Hematopoietic multipotent progenitor cell (in vitro differentiated cells): ENCODE measurements at places on chromosomes 1 and 21.

GRCh38 chr1:6612641-6613360 is 730 bp upstream of the PHF13 start:
- no peak for DNase-seq

- no peak for DNase-seq
These were observed 182.5 kb downstream of the ADSS2 start for GRCh38 chr1:244269169-244269568.

DNA sequence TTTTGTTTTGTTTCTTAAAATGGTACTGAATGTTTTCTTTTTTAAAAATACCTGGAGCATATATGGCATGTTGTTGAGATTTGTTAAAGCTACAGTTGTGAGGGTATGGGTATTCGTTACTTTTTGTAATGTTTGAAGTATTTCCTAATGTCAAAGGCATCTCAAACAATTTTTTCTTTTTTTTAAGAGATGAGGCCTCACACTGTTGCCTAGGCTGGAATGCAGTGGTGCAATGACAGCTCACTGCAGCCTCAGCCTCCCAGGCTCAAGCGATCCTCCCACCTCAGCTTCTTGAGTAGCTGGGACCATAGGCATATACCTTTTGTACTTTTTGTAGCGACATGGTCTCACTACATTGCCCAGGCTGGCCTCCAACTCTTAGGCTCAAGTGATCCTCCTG is 16.1 kb downstream of the CLCN6 start:
- no peak for DNase-seq

DNA sequence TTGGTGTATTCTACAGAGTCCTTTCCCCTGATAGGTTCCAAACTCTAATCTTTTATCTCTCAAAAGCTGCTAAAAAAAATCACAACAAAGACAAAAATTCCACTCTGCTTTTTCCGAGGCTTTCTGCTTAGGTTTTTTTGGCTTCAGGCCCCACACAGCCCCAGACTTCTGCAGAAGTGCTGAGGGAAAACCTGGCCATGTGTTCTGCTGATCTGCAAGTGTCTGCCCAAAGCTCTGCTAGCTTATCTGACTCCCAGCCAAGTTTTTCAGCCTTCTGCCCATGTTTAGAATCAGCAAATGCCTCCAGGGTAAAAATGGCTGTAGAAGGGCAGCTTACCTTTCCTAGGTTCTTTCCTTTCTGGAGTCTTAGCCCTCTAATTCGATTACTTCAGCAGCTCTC is 28.4 kb downstream of the DISP3 start:
- DNase-seq: no peak

DNA sequence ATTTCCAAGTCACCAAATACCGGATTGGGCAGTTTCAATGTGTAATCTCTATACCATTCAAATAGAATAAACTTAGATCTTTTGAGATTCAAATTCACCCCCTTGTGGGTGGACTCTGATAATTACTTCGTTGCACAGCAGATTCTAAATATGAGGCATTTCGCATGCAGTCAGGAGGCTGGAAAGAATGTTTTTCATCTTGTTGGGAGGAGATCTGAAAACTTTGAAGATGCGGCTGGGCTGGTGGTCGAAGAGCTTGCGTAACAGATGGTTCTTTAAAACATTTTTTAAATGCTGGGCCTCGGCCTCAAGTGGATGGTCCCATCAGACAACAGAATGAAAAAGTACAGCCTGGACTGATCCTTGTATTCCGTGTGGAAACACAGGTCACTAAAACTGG is 10.4 kb downstream of the NR5A2 start:
- DNase-seq: no peak

DNA sequence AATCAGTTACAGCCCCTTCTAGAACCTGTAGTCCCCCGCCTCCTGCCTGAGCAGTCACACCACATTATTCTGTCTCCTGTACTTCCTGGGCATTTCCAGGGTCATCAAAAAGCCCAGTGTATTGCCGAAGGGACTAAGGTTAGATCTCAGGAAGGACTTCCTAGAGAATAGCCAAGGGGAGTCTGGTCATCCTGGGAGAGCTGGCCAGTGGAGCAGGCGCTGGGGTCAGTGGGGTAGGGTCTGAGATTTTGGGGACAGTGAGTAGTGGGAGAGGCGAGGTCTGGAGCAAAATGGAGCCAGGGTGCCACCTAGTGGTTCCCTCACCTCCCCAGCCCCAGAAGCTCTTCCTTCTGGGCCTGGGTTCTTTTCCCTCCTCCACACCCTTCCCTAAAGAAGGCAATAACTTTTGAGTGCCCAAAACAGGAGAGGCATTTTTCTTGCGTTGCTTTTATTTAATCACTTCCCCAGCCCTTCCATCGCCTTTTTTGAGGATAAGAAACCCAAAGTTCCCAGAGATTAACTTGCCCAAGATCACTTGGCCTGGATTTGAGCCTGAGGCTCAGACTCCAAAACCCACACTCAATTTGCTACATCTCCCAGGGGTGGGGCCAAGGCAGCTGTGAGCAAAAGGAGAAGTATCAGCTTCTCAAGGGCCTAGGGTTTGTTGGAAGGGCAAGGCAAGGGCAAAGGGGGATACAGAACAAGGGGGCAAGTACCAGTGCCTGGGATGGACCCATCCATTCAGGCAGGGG is 7.3 kb upstream of the PMVK start:
- DNase-seq: no peak

- no peak for DNase-seq
These were observed 43.3 kb downstream of the C8B start for GRCh38 chr1:56922507-56922906.

GRCh38 chr1:221451741-221452140 is 290.1 kb downstream of the DUSP10 start:
- DNase-seq: no peak

GRCh38 chr1:223083831-223084230 is 59.2 kb downstream of the TLR5 start:
- no peak for DNase-seq
